ENCODE measurements at places on chromosomes 12 and 14. TPM values are rescaled to one million over a fixed set of nuclear protein-coding genes. Genes with fewer than 3 reads are reported as not detected.

The LRRC43 gene
- 2.9 TPM for total RNA-seq

GRCh38 chr12:61385771-61386170 lies 874.4 kb upstream of the USP15 start:
- H3K27me3 ChIP-seq, result no peaks in the 10 kb centered on the region
- H3K4me3 ChIP-seq, result no peak overlapping the region
- H3K36me3 ChIP-seq, result no peaks in the 10 kb centered on the region
- H3K4me1 ChIP-seq, result no peaks in the 10 kb centered on the region

DNA sequence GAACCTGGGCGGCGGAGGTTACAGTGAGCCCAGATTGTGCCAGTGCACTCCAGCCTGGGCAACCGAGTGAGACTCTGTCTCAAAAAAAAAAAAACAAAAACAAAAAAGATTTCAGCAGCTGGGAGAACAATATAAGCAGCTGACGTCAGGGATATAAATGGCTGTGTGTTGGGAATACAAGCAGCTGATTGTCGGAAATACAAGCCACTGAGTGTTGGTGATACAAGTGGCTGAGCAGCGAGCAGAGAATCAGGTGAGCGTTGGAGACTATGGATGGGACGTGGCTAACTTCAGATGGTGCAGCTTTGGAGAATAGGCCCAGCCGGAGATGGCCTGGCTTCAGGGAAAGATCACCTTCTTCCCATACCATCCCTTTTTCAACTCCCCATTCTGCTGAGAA lies 32.0 kb downstream of the PSEN1 start:
- DNase-seq, result no peak
- no peaks in the 10 kb centered on the region for H3K4me1 ChIP-seq
- no peaks in the 10 kb centered on the region for H3K27me3 ChIP-seq
- H3K27ac ChIP-seq, result no peak overlapping the region
- no peak overlapping the region for H3K4me3 ChIP-seq

The ALX1 gene
- 7.0 TPM for total RNA-seq

The NT5DC3 gene
- 16.3 TPM for total RNA-seq

GRCh38 chr14:21626491-21627230 lies 8.1 kb downstream of the OR10G2 start:
- DNase-seq, result no peak
- no peak overlapping the region for H3K27ac ChIP-seq
- H3K27me3 ChIP-seq, result peaks cover 3% of the 10 kb centered on the region
- H3K4me3 ChIP-seq, result no peak overlapping the region
- H3K36me3 ChIP-seq, result no peaks in the 10 kb centered on the region

The YY1 gene
- 79.8 TPM for total RNA-seq
